Aorta (tissue), 5 donors: ENCODE measurements at places on chromosomes 13 and 19. TPM values are rescaled to one million over a fixed set of nuclear protein-coding genes. Genes with fewer than 3 reads are reported as not detected.
A peak's percentile ranks its signal among the peaks of the same experiment; 100 is the strongest.

- peak; percentile 51 for DNase-seq
Observed at GRCh38 chr13:46113596-46113995, 8.8 kb upstream of the CPB2 start.

DNA sequence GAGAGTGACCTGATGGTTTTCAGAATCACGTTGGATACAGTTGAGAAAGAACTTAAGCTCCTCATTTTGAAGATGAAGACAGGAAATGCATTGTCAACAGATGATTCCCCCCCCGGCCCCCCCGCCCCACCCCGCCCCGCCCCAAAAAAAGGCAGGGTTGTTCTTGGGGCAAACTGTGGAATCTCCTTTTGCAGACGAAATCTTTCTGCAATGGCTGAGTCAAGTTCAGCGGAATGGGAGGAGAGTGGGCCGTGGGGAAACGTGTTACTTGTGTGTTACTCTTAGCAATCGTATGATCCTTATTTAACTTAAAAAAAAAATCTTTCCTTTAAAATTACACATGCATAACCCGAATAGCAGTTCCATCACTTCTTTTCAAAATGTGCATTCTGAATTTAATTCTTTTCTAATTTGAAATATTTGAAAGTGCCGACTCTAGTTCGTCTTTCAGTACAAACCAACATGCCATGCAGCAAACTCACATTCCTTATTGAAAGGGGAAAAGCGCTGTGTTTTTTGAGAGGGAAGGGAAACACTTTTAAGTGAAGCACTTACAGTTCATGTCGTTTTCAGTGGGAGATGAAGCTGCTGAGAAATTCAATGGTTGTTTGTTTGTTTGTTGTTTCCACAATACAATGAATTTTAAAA is 348.5 kb upstream of the ARGLU1 start:
- no peak for DNase-seq

NLRP13 gene
- not detected for total RNA-seq

DNA sequence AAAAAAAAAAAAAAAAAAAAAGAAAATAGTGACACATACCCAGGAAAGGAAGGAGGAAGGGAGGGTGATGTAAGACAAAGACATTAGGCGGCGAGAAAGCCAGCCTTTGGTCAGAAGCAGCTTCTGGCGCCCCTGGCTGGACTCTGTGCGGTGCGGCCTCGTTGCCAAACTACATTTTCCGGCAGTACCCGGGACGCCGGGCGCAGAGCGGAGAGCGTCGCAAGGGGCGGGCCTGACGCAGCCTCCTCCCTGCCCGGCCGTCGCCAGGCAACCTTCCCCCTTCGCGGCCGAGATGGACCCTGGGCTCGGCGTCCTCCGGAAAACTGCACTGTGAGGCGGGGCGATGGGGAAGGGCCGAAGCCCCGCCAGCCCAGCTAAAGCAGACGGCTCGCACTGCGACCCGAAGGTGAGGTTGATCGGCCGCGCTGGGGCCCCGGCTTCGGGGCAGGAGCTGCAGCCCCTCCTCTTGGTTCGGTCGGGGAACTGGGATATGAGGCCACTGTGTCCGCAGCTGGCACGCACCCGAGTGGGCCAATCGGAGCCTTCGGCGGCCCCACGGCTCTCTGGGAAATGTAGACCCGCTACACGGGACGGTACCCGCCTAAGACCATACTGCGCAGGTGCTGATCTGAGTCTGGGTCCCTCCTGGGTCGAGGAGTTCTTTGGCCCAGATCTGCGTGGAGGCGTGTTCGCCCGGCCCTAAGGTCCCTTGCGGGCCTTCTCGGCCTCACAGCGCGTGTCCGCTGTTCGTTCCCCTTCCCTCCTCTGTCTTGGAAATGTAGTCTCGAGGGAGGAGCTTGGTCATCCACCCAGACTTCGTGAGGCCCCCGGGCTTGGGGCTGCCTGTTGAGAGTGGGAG is 2.3 kb upstream of the MZF1 start:
- DNase-seq = peak; percentile 94

GRCh38 chr13:25873242-25873612 is 178.6 kb downstream of the SHISA2 start:
- DNase-seq = no peak

GRCh38 chr19:28492621-28493020 is 720.3 kb downstream of the UQCRFS1 start:
- DNase-seq = no peak

DNA sequence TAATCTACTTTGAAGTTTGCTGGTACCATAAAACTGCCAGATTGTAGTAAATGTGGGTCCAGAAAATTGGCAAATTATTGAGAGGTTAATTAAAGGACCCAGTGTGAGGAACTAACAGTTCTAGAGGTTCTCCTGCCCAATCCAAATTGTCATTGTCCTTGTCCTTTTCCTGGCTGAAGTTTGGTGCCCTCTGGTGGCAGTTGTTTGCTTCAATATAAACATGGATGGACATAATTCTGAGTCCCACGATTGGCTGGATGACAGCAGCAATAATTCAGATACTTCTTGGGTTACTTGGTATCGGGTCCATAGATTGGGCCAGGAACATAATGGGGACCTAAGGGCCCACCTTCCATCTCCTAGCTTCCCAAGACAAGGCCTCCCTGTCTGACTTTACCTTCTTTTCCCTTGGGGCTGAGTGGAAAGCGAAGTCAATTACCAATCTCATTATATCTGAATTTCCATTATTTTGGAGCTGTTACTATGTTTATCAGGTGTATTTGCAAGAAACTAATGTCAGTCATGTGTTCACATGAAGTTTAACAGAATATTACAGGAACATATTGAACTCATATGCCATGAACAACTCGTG is 33.8 kb upstream of the GARRE1 start:
- peak; percentile 68 for DNase-seq

DNA sequence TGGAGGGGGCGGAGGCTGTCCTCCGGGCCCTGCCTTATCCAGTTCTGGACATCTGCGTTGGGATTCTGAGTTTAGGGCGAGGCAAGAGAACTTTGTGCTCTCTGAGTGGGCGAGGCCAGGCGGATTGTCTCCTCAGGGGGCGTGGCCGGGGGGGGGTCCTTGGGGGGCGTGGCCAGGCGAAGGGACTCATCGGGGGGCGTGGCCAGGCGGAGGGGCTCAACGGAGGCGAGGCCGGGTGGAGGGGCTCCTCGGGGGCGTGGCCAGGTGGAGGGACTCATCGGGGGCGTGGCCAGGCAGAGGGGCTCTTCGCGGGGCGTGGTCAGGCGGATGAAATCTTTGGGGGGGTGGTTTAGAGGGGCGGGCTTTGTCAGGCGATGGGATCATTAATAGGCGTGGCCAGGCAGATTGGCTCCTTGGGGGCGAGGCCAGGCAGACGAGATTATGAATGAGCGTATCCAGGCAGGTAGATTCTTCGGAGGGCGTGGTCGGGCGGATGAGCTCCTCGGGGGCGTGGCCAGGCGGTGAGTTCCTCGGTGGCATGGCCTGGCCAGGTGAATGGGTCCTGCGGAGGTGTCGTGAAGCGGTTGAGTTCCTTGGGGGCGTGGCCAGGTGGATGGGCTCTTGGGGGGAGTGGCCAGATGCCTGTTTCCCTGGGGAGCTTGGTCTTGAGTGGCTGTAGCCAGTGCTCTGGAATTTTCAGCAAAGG is 10.3 kb upstream of the CACNG7 start:
- DNase-seq = no peak

GRCh38 chr13:113320226-113320875 is 23.3 kb downstream of the LAMP1 start:
- peak; percentile 35 for DNase-seq
